Colonic mucosa (tissue), 4 donors: ENCODE measurements at places on chromosomes 2 and 18.

- no peak for DNase-seq
- H3K4me3 ChIP-seq: no peak overlapping the region
- H3K27ac ChIP-seq: no peak overlapping the region
- no peaks in the 10 kb centered on the region for H3K4me1 ChIP-seq
- no peaks in the 10 kb centered on the region for H3K36me3 ChIP-seq
Measured at GRCh38 chr2:145909175-145909755, 1389.3 kb upstream of the ZEB2 start.

- DNase-seq: no peak
- H3K4me3 ChIP-seq: no peak overlapping the region
- no peaks in the 10 kb centered on the region for H3K36me3 ChIP-seq
- no peaks in the 10 kb centered on the region for H3K27me3 ChIP-seq
Measured at GRCh38 chr2:74327199-74327598, 16.0 kb downstream of the SLC4A5 start.

- DNase-seq: peak; percentile 71
- no peak overlapping the region for H3K4me3 ChIP-seq
- H3K27me3 ChIP-seq: no peaks in the 10 kb centered on the region
- H3K36me3 ChIP-seq: no peaks in the 10 kb centered on the region
- peak overlapping the region; percentile 6 for H3K27ac ChIP-seq
- H3K4me1 ChIP-seq: peaks cover 34% of the 10 kb centered on the region
Measured at GRCh38 chr2:10124538-10125045, 2.1 kb downstream of the RRM2 start.

GRCh38 chr18:8525692-8526091 is 83.5 kb upstream of the RAB12 start:
- H3K27ac ChIP-seq: no peak overlapping the region
- DNase-seq: no peak
- no peaks in the 10 kb centered on the region for H3K4me1 ChIP-seq
- H3K4me3 ChIP-seq: no peak overlapping the region

GRCh38 chr18:10377956-10378355 is 76.5 kb upstream of the APCDD1 start:
- DNase-seq: no peak
- H3K27me3 ChIP-seq: no peaks in the 10 kb centered on the region
- H3K36me3 ChIP-seq: no peaks in the 10 kb centered on the region

- DNase-seq: no peak
- no peak overlapping the region for H3K4me3 ChIP-seq
- no peaks in the 10 kb centered on the region for H3K27me3 ChIP-seq
- H3K36me3 ChIP-seq: no peaks in the 10 kb centered on the region
- no peaks in the 10 kb centered on the region for H3K4me1 ChIP-seq
- no peak overlapping the region for H3K27ac ChIP-seq
Measured at GRCh38 chr2:154945984-154946383, 247.5 kb downstream of the KCNJ3 start.

- no peaks in the 10 kb centered on the region for H3K4me1 ChIP-seq
- no peak overlapping the region for H3K4me3 ChIP-seq
- no peaks in the 10 kb centered on the region for H3K27me3 ChIP-seq
- H3K27ac ChIP-seq: no peak overlapping the region
Measured at GRCh38 chr2:122028371-122029100, 273.1 kb downstream of the TSN start.

DNA sequence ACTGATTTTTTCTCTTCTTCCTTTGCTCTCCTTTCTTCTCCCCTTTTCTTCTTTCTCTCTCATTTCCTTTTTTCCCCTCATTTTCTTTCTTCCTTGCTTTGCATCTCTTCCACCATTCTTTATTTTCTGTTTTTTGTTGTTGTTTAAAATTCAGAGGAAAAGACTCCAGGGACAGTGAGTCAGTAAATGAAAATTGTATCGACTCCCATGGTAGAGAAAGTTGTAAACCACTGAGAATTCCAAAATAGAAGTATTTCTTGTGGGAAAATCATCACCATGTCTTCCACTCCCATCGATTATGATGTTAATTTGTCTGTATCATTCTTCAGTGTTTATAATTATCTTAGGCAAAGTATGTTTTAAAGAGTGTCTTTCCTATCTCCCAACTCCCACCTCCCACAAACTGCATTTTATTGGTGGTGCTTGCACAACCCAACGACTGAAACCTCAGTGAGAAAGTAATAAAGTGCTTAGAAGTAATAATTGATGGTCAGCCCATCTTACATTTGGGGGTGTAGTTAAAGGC is 134.3 kb downstream of the IRS1 start:
- no peak overlapping the region for H3K4me3 ChIP-seq
- DNase-seq: no peak
- no peak overlapping the region for H3K27ac ChIP-seq

DNA sequence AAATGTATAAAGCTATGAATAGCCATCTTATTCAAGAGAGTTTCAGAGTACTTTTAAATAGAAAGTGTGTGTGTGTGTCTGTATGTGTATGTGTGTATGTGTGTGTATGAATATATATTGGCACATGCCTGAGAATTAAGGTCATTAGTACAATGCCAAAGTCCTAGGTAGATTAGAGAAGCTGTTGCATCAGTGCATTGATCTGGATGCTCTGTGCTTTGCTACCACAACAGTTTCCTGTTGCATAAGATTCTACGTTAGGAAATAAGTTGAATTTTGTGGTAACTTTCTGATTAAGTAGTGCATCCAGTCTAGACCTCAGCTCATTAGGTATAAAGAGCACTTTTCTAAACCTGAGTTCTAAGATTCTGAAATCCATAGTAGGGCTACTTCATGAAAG is 1102.8 kb upstream of the KLHL29 start:
- no peak for DNase-seq
- no peaks in the 10 kb centered on the region for H3K27me3 ChIP-seq
- H3K36me3 ChIP-seq: no peaks in the 10 kb centered on the region
- no peak overlapping the region for H3K27ac ChIP-seq

DNA sequence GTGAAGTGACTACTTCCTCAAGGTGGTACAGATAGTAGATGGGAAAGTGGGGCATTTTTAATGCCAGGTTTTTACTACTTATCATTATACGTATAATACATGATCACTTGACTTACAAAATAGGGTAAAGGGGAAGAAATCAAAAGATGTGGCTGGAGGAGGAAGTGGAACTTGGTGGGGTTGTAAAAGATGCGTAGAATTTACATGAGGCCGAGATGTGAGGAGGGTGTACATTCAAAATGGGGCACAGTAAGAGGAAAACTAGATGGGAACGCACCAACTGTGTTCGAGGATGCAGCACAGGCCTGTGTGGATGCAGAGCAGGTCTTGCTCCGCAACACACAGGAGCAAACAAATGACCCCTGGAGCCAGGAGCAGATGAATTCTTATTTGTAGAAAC is 403.3 kb downstream of the TXNL1 start:
- H3K4me3 ChIP-seq: no peak overlapping the region
- no peaks in the 10 kb centered on the region for H3K4me1 ChIP-seq
- no peaks in the 10 kb centered on the region for H3K27me3 ChIP-seq
- no peak overlapping the region for H3K27ac ChIP-seq

DNA sequence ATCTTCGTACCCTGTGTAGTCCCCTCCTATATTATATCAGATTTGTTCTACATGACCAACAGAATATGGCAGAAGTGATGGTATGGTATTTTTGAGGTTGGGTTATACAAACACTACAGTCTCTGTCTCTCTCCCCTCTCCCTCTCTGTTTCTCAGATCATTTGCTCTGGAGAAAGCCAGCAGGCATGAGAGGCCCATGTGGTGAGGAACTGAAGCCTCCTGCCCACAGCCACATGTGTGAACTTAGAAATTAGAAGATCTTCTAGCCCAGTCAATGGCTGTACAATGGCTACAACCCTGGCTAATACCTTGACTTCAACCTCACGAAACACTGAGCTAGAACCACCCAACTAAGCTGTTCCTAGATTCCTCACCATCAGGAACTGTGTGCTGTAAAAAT is 250.6 kb downstream of the SMAD2 start:
- DNase-seq: no peak
- no peaks in the 10 kb centered on the region for H3K36me3 ChIP-seq
- H3K4me1 ChIP-seq: no peaks in the 10 kb centered on the region
- H3K27me3 ChIP-seq: no peaks in the 10 kb centered on the region

DNA sequence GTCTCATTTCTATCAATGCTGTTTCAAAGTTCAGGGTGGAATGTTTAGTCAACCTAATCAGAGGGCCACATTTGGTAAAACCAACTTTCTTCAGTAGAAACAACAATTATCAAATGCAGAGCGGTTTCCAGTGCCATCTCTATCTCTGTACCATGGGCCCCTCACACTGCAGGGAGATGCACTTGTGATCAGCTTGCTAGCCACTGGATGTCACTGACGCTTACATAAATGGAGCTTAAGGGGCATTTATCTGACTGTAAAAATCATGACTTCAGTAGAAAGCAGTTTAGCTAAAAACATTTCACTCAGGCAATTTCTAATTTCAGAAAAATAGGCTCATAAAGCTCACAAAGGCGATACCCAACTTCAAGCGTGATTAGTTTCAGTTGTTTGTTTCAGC is 678.0 kb downstream of the ZEB2 start:
- H3K27ac ChIP-seq: no peak overlapping the region
- no peaks in the 10 kb centered on the region for H3K4me1 ChIP-seq
- H3K4me3 ChIP-seq: no peak overlapping the region
- DNase-seq: no peak

GRCh38 chr18:47748093-47748796 is 182.2 kb downstream of the SMAD2 start:
- H3K4me3 ChIP-seq: no peak overlapping the region
- DNase-seq: no peak
- H3K27me3 ChIP-seq: no peaks in the 10 kb centered on the region
- H3K27ac ChIP-seq: no peak overlapping the region
- no peaks in the 10 kb centered on the region for H3K4me1 ChIP-seq
- H3K36me3 ChIP-seq: no peaks in the 10 kb centered on the region

DNA sequence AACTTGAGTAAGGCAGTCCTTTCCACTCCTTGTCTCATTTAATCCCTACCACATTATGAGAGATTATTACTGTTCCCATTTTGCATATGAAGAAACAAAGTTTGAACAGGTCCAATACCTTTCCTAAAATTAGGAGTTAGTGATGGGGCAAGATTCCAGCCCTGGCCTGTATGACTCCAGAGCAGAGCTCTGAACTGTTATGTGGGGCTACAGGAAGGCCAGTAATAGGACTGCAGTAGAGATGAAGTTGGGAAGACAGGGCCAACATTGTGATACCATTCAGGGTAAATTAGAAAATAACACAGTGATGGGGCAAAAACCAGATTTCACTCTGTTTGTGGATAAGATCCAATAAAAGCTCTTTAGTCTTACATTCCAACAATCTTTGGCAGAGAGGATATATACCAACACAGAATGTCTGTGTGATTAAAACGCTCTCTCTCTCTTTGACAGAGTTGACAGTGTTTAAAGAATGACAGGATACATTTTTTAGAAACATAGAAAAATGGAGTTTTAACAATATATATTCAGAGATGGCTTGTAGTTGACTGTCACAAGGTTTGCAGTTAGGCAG is 22.7 kb downstream of the KATNAL2 start:
- H3K4me3 ChIP-seq: no peak overlapping the region
- no peak for DNase-seq
- H3K27ac ChIP-seq: no peak overlapping the region
- no peaks in the 10 kb centered on the region for H3K27me3 ChIP-seq

- no peak overlapping the region for H3K27ac ChIP-seq
- no peak for DNase-seq
- peaks cover 6% of the 10 kb centered on the region for H3K4me1 ChIP-seq
- H3K4me3 ChIP-seq: no peak overlapping the region
- H3K27me3 ChIP-seq: no peaks in the 10 kb centered on the region
- H3K36me3 ChIP-seq: no peaks in the 10 kb centered on the region
Measured at GRCh38 chr2:38123911-38124310, 48.0 kb upstream of the CYP1B1 start.

DNA sequence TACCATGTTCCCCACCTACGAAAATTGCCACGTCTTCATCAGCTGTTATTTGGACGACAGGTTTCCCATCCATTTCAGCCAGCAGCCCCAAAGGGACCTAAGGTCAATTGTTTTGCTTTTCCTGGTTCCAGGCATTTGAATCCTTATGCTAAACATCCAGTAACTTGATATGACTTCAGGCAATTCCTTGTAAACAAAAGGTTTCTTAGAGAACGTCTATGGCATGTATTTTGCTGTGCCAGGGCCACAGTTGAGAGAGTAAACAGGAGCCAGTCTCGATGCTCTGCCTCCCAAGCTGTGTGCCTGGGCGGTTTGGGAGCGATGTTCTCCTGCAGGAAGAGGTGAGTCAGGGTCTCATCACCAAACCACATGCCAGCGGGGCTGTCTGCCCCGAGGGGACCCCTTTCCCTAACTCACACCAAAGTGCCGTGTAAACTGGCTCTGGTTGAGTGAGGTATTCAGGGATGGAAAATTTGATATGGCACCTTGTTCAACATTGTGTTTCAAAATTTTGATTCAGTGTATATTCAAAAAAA is 12.9 kb upstream of the MC5R start:
- H3K27ac ChIP-seq: no peak overlapping the region
- H3K4me3 ChIP-seq: no peak overlapping the region
- no peaks in the 10 kb centered on the region for H3K36me3 ChIP-seq
- no peak for DNase-seq
- no peaks in the 10 kb centered on the region for H3K4me1 ChIP-seq
- no peaks in the 10 kb centered on the region for H3K27me3 ChIP-seq

- no peaks in the 10 kb centered on the region for H3K4me1 ChIP-seq
- no peaks in the 10 kb centered on the region for H3K27me3 ChIP-seq
- no peak overlapping the region for H3K27ac ChIP-seq
- no peaks in the 10 kb centered on the region for H3K36me3 ChIP-seq
- no peak for DNase-seq
Measured at GRCh38 chr2:143357966-143358365, 228.7 kb downstream of the ARHGAP15 start.

GRCh38 chr2:173161040-173161439 is 85.4 kb downstream of the MAP3K20 start:
- H3K4me1 ChIP-seq: no peaks in the 10 kb centered on the region
- no peak overlapping the region for H3K4me3 ChIP-seq
- no peaks in the 10 kb centered on the region for H3K27me3 ChIP-seq
- no peak overlapping the region for H3K27ac ChIP-seq

DNA sequence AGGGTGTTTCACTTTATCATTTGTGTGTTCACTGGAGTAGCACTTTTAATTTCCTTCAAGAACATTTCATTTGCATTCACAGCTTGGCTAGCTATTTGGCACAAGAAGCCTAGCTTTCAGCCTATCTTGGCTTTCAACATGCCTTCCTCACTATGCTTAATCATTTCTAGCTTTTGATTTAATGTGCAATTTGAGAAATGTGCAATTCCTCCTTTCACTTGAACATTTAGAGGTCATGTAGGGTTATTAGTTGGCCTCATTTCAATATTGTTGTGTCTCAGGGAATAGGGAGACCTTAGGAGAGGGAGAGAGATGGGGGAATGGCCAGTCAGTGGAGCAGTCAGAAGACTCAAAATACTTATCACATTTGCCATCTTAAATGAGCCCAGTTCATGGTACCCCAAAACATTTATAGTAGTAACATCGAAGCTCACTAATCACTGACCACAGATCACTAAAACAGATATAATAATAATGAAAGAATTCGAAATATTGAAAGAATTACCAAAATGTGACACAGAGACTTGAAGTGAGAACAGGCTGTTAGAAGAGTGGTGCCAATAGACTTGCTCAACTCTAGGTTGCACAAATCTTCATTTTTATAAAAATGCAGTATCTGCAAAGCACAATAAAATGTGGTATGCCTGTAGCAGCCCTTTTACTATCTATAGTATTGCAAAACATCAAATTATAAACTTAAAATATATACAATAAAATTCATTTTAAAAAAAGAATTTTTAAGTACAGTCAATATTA is 561.2 kb downstream of the METTL4 start:
- H3K36me3 ChIP-seq: no peaks in the 10 kb centered on the region
- no peak overlapping the region for H3K4me3 ChIP-seq
- no peaks in the 10 kb centered on the region for H3K4me1 ChIP-seq
- H3K27ac ChIP-seq: no peak overlapping the region
- H3K27me3 ChIP-seq: no peaks in the 10 kb centered on the region

- no peak for DNase-seq
- H3K4me1 ChIP-seq: no peaks in the 10 kb centered on the region
- no peak overlapping the region for H3K4me3 ChIP-seq
- no peak overlapping the region for H3K27ac ChIP-seq
- no peaks in the 10 kb centered on the region for H3K36me3 ChIP-seq
Measured at GRCh38 chr18:22272242-22272641, 102.9 kb downstream of the GATA6 start.
